ENCODE measurements at places on chromosomes 11 and 22.

- no peak for DNase-seq
These were observed 28.7 kb upstream of the CASP12 start for GRCh38 chr11:104926771-104927611.

GRCh38 chr11:74932169-74932568 is 16.7 kb downstream of the XRRA1 start:
- no peak for DNase-seq

- no peak for DNase-seq
These were observed 40.0 kb upstream of the RRM1 start for GRCh38 chr11:4054643-4055042.

DNA sequence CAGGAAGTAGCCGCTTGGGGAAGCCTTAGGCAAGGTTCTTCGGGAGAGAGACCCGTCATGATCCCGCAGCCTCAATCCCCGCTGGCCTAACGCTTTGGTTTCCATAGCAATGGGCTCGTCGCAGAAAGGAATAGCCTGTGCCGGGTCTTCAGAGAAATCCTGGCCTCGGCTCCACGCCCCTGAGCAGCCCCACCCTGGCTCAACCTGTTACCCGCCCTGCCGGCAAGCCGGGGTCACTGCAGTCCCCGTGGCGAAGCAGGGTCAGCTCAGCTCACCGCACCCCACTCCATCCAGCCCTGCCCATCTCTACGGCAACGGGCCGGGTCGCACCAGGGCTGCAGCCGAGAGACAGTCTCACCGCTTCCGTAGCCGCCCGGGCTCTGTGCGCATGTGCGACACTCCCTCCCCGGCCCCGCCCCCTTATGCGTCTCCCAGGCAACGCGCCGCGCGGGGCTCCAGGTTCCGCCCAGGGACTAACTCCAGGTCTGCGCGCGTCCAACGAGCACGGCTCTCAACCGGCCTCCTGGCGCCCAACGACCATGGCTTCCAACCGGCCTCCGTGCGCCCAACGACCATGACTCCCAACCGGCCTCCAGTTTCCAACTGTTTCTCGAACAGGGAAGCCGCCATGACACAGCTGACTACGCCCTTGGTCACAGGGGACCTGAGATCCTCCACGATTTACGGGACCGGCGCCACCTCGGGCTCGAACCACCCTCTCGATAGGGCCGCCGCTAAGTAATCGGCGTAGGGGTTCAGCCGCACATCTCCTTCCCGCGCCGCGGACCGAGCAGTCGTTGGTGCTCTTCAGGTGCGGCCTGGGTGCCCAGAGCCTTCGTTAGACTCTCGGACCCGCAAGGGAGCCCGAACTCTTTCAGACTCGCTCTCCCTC is at the start of gene DUSP18:
TSS of gene DUSP18 (minus strand) at position 382 of the 892 bp plus-strand sequence. CDS start 3,872 bp downstream, outside the sequence.
- peak; percentile 86 for DNase-seq

GRCh38 chr11:111086058-111086457 is 159.5 kb upstream of the POU2AF2 start:
- DNase-seq = no peak

GRCh38 chr22:36442506-36443197 is 38.8 kb downstream of the TXN2 start:
- DNase-seq = no peak

DNA sequence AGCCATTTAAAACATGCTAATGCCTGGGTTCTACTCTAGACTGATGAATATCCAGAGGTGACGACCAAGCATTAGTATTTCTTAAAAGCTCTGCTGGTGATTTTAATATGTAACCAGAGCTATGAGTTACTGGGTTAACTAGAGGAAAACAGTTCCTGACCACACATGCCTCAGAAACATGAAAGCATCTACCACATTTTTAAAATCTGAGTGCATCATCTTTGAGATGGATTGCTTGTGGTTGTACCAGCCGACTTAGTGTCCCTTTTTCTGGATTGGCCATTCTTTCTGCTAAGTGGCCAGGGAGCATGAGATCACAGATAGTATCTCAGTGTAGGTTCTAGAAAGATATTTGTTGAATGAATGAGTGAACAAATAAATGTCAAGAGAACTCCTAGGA is 152.4 kb downstream of the NTM start:
- DNase-seq = no peak

DNA sequence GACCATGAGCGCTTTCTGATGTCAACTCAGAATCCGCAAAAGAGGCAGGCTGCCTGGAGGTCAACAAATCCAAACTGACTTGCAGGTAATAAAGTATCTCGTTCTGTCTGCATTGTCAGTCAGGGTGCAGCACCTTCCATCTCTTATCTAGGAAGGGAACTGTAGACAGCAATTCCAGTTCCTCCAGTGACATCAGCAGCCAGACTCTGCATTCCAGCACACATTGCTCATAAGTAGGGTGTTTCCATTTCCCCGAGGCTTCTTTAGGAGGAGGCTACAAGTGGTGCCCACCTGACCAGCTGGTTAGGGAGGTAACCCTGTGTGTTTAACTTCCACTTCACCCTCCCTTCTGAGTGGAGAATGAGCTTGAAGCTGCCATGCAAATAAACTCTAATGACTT is 53.3 kb downstream of the NTM start:
- no peak for DNase-seq

DNA sequence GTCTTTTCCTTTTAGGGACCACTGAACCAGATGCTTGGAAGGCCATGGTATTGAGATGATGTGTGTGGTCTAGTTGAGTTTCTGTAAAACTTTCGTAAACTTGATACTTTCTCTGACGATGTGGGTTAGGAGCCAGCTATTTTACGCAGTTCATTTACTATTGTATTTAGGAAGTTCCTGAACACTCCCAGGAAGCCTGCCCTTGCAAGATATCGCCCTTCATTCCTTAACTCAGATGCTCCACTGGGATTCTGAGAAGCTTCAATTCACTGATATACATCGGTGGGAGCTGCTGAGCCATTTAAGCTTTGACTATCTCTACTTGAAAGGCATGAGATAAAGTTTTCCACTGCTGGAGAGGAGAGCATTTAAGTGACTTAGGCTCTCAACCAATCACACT is 121.3 kb downstream of the CSNK2A3 start:
- DNase-seq = no peak

GRCh38 chr11:40236526-40236925 is 1222.9 kb downstream of the LRRC4C start:
- no peak for DNase-seq

GRCh38 chr11:103450241-103450640 is 341.0 kb downstream of the DYNC2H1 start:
- DNase-seq = no peak

DNA sequence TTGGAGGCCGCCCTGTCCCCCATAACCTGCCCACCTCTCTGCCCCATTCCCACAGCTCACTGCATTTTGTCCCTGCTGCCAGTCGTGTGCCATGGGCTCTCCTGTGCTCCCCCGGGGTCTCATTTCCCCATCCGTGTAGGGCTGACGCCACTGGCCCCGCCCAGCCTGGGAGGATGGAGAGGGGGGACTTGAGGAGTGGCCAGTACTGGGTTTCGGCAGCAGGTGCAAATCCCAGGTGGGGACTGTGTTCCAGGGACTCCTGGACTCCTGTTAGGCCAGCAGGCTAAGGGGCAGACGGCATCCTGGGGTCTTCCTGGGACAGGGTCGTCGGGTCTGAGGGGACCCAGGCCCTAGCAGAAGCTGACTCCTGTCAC is 1.2 kb upstream of the MYO7A start:
- no peak for DNase-seq

GRCh38 chr11:27912916-27913315 is 195.0 kb downstream of the KIF18A start:
- no peak for DNase-seq

DNA sequence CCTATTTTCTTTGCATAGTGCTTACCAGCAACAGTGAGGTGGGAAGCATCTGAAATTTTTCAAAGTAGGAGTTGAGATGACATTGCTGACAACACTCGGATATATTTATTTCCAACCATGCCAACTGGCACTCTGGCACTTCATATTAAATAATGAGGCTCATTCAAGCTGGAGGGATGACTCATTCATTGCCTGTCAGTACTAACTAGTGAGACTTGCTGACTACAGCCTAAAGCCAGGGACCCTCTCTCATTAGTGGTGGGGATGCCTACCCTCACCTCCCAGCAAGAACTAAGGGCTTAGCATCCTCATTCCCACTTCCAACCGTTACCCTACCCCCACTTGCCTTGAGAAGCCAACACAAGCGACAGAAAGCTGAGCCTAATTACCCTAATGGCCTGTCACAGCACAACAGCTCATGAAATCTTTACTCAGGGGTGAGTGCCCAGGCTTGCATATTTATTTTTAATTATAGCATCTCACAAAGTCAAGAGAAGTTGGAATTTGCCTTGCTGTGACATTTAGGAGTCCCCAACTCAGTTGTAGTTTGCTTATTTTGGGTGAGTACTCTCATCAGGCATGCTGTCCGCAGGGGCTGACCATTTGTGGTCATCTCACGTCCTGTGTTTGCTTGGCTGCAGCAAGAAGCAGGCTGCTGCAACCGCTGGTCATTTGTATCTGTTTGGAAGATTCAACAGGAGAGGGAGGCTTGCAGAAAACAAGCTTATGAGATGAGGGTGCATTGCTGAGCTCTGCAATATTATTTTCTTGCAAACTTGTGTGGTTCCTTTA is 181.6 kb upstream of the POU2AF2 start:
- DNase-seq = no peak

GRCh38 chr11:28231475-28231874 is 123.3 kb downstream of the METTL15 start:
- no peak for DNase-seq

DNA sequence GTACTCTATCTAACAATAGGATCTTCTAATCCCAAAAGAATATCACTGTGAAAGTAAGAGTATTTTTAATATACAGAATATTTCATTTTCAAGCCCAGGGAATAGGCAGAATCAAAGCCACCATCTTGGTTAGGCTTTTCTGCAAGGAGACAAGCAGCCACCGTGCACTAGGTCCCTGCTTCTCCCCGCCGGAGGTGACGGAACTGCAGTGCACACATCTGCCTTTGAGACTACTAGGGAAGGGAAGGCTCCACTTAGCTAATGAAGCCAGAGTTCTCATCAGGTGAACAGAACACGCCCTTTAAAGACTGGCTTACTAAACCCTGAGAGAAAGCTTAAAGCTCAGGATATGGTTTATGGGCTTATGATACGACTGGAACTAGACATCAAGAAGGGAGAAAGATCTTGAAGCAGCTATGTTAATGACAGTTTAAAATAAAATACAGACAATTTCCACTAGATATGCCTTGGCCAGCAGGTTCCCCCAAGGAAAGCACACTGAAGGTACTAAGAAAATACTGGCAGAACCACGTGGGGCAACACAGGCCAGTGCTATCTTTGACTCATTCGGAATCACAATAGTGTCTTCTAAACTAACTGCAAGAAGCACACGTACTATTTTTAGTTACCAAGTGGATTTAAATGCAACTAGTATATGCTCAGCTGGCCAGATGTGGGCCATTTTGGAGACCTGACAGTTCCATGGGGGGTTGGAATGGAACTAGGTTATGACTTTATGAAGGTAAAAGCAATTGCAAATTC is 127.4 kb upstream of the LMO1 start:
- no peak for DNase-seq

DNA sequence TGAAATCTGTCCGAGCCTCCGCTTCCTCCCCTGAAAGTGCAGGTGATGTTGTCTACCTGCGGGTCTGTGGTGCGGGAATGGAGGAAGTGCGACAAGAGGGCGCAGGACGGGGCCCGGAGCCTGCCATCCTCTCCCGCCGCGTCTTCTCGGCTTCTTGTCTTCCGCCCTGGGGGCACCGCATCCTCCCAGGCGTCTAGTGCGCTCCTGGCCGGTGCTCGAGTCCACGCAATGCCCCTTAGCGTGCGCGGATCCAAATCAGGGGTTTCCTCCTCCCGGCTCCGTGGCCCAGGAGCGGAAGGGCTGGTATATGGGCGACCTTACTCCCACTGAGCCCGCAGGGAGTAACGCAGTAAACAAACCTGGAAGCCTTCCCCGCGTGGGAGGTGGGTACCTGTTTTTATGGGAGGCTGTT is 405 bp downstream of the SFI1 start:
- DNase-seq = no peak

GRCh38 chr11:132177106-132177505 is 806.7 kb downstream of the NTM start:
- no peak for DNase-seq

- no peak for DNase-seq
These were observed 686.1 kb downstream of the CNTN5 start for GRCh38 chr11:99706848-99707247.

- DNase-seq = no peak
These were observed 14.8 kb downstream of the KIAA0930 start for GRCh38 chr22:45225732-45226502.

GRCh38 chr11:118659953-118660680 is 19.3 kb downstream of the TREH start:
- DNase-seq = no peak

DNA sequence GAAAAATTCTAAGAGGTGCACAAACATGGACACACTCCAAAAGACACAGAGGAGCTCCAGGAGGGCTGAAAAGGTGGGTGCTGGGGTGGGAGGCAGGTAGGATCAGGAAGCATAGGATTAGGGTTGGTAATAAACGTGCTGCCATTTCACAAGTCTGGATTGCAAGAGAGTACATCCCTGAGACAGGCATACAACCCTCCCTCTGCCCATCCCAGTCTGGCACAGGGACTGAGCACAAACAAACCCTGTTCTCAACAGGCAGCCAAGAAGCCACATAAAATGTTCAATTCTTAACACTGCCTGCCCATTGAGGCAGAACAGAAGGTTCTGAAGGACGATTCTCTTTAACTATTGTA is 18.5 kb downstream of the SLC35F2 start:
- no peak for DNase-seq

DNA sequence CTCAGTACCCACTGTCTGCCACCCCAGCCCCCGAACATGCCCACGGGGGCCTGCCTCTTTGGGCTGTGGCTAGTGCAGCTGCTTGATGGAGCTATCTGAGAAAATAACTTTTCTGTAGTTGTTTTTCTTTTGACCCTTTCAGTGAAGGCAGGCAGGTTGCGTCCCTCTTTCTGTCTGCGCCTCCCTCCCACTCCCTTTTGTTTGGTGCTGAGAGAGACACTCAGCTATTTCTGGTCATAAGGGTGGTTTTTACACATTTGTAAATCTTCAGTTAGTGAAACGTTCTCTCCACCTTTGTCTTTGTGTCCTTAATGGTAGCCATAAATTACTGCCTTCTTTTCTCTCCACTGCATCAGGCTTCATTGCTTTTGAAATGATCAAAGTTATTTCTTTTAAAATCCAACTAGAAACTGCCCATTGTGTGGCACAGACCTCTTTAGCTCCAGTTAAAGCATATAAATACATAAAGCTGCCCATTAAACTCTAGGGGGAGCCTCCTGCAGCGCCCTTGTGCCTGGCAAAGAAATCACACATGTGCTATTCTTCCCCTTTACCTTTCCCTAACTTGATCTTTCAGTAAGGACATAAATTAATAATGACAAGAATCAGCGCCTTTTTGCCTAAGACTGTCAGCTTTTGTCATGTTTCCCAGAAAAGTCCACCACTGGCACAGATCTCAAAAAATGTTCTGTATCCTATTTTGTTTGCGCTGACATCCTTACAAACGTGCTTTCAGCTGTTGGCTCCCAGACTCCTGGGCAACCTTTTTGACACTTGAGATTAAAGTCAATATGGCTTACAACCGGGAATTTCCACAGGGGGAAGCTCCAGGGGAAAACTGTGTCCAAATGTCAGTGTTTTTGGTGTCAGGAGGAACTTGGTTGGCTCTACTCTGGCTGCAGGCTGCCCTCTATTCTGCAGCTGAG is 1.7 kb upstream of the SCUBE2 start:
- DNase-seq = no peak

- no peak for DNase-seq
These were observed 6.8 kb downstream of the CFL1 start for GRCh38 chr11:65851083-65851579.

- DNase-seq = no peak
These were observed 29.0 kb upstream of the KCNQ1OT1 start for GRCh38 chr11:2728663-2729332.

GRCh38 chr11:116459185-116460045 is 313.4 kb downstream of the BUD13 start:
- no peak for DNase-seq

- DNase-seq = no peak
These were observed 41.0 kb downstream of the TMPRSS5 start for GRCh38 chr11:113664981-113665710.
